ENCODE measurements at places on chromosomes 3 and 15.

DNA sequence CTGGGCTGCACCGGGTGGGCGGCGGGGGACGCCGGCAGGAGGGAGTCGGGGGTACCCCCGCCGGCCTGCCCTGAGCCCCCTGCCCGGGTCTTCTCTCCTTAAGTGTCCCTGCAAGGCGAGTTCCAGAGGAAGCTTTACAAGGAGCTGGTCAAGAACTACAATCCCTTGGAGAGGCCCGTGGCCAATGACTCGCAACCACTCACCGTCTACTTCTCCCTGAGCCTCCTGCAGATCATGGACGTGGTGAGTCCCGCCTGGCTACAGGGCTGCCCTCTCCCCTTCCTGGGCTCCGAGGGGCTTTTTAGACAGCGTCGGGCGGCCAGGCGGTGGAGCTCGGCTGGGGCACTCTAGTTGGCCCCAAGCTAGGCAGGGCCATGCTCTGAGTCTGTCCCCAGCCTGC lies 480 bp downstream of the CHRNA7 start:
- DNase-seq = no peak

GRCh38 chr3:197487911-197488391 lies 67.8 kb downstream of the BDH1 start:
- peak; percentile 70 for DNase-seq

DNA sequence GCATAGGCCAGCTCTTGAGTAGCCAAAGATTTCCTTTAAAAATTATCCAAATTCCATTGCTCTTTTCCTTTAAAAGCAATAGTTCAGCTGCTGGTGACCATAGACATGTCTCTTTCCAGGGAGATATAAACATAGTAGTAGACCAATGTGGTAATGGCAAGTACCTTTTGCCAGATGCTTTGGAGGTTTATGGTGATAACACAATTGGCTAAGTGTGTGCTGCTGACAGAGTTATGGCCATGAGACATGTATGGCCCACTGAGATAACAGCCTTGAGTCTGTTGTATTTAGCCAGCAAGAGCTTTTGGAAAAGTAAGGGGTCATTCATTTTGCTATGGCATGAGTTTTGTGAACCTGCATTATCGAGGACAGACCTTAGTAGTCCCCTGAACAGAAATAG lies 1146.8 kb downstream of the TUSC7 start:
- no peak for DNase-seq

DNA sequence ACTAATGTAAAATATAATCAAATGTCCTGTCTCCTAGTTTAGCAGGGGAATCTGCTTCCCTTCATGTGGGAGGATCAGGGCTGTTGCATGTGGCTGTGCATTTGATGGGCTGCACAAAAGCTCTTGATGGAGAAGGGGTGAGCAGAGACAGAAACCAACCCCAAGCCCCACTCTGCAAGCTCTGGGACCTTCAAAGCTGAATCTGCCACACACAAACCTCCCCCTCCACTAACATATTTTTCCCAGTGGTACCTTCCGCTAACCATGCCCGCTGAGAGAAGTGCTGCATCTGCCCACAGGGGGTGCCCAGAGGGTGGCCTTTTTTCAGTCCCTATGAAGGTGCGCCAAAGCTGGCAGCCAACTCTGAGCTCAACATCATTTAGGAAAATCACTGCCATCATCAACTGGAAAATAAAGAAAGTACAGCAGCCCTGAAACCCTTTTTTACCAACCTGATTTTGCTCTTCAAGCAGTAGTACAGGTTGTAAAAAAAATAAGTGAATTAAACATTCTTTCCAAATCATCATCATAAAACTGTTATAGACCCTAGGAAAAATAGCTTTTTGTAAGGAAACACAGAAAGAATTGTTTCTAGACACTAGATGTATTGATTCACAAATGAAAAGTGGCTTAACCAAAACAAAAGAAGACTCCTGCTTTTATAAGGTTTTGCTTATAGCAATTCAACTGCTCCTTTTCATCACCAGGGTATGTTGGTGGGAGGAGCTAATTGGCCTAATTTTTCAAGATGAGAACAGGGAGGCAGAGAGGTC lies 97.0 kb downstream of the HHLA2 start:
- DNase-seq = no peak

DNA sequence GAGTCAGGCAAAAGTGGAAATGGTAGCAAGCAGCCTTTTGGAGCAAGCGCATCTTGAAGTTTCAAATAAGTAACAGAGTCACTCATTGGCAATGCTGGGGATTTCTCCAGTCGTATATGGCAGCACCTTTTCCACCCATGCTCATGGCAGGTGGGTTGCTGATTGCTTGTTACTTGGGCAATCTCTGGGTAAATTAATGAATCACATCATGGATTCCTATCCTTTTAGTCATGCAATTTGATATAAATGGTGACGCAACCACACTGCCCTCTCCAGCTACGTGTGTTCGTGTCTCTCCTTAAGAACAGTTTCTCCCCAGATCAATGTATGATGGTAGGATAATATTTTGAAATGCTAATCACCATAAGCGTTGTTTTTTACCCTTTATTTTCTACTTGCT lies 339.9 kb upstream of the KCNH8 start:
- DNase-seq = no peak

GRCh38 chr3:108320746-108321350 lies 24.5 kb downstream of the HHLA2 start:
- DNase-seq = no peak
